ENCODE measurements at places on chromosomes 12 and 14.

- H3K27me3 ChIP-seq = no peaks in the 10 kb centered on the region
- H3K27ac ChIP-seq = no peak overlapping the region
- no peaks in the 10 kb centered on the region for H3K4me1 ChIP-seq
- DNase-seq = no peak
Observed at GRCh38 chr12:112447106-112447505, 28.4 kb downstream of the PTPN11 start.

- peaks cover 3% of the 10 kb centered on the region for H3K36me3 ChIP-seq
- H3K27me3 ChIP-seq = no peaks in the 10 kb centered on the region
- no peak overlapping the region for H3K4me3 ChIP-seq
- DNase-seq = no peak
- no peak overlapping the region for H3K27ac ChIP-seq
Observed at GRCh38 chr12:94333396-94333795, 126.3 kb downstream of the CEP83 start.

DNA sequence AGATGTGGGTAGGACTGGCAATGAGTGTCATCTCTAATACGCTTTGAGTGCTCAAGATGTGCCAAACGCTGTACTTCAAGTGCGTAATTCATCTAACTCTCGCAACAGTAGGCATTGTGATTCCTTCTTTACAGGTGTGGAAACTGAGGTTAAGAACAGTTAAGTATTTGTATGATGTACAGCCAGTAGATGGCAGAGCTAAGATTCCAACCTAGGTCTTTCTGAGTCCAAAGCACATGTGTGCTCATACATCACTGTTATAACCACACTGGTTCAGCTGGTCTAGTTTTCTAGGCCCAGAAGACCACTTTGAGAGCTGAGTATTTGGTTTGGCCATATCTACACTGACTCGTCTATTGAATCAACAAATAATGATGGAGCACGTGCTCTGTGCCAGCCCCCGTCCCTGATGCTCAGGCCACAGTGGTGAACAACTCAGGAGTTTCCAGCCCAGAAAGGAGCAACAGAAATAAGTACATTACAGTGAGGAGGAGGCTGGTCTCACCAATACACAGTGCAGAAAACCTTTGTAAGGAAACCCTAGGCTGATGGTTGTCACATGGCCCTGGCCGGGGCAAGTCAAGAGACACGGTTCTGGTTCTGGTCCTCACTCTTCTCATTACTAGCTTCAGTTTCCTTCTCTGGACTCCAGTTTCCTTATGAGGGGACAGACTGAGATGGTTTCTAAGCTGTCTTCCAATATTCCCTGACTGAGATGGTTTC is 69.3 kb upstream of the SCN8A start:
- DNase-seq = no peak
- H3K4me3 ChIP-seq = no peak overlapping the region
- H3K27me3 ChIP-seq = no peaks in the 10 kb centered on the region
- H3K4me1 ChIP-seq = no peaks in the 10 kb centered on the region

DNA sequence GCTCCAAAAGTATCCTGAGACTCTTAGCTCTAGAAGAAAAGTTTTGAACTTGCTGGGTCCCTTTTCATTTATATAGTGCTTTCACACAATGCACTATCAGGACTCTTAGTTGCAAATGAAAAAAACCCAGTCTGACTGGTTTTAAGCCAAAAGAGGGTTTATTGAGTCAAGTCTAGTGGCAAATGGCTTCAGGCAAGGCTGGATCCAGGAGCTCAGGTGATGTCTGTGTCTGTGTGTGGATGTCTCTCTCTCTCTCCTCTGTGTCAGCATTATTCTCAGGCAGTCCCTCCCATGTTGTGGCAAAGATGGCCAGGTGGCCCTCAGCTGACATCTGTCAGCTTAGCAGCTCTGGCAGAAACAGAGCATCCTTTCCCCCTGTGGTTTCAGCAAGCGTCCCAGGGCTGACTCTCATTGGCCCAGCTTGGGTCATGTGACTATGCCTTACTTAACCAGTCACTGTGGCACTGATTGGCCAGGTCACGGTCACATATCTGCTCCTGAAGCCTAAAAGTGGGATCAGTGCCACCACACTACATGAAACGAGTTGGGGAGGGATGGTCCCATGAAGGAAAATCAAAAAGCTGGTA is 6.2 kb downstream of the TMEM120B start:
- no peak overlapping the region for H3K27ac ChIP-seq
- no peaks in the 10 kb centered on the region for H3K36me3 ChIP-seq
- no peaks in the 10 kb centered on the region for H3K27me3 ChIP-seq
- no peak for DNase-seq

- peaks cover 5% of the 10 kb centered on the region for H3K4me1 ChIP-seq
- H3K4me3 ChIP-seq = no peak overlapping the region
- H3K27ac ChIP-seq = no peak overlapping the region
- no peak for DNase-seq
- H3K36me3 ChIP-seq = no peaks in the 10 kb centered on the region
- H3K27me3 ChIP-seq = peaks cover 2% of the 10 kb centered on the region
Observed at GRCh38 chr12:111249018-111249370, 119.9 kb downstream of the PHETA1 start.

GRCh38 chr14:25477316-25478098 is 427.6 kb upstream of the STXBP6 start:
- no peak for DNase-seq
- no peak overlapping the region for H3K27ac ChIP-seq
- no peaks in the 10 kb centered on the region for H3K4me1 ChIP-seq
- no peaks in the 10 kb centered on the region for H3K27me3 ChIP-seq

DNA sequence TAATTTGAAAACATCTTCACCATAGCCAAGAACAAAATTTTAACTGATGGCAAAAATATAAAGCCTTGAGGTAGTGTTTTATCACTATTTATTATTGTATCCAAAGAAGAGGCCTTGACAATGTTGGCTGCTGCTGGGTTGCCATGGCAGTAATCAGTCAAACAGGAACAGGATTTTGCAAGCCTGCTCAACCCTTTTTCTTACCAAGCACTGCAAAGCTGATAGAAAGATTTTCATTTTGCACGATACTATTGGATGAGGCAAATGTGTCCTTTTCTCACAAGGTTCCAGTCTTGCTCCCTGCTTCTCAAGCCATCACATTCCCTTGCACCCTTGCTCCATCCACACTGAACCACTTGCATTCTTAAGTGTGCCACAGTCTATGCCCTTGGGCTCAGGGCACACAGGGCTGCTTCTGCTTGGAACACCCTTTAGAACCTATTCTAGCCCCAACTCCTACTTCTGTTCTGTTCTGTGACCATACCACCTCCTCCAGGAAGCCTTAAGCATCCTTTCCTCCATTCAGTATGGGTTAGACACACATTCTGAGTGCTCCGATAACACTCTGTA is 76.5 kb upstream of the AMIGO2 start:
- peaks cover 10% of the 10 kb centered on the region for H3K4me1 ChIP-seq
- peaks cover 4% of the 10 kb centered on the region for H3K36me3 ChIP-seq
- H3K27ac ChIP-seq = no peak overlapping the region
- no peak overlapping the region for H3K4me3 ChIP-seq

DNA sequence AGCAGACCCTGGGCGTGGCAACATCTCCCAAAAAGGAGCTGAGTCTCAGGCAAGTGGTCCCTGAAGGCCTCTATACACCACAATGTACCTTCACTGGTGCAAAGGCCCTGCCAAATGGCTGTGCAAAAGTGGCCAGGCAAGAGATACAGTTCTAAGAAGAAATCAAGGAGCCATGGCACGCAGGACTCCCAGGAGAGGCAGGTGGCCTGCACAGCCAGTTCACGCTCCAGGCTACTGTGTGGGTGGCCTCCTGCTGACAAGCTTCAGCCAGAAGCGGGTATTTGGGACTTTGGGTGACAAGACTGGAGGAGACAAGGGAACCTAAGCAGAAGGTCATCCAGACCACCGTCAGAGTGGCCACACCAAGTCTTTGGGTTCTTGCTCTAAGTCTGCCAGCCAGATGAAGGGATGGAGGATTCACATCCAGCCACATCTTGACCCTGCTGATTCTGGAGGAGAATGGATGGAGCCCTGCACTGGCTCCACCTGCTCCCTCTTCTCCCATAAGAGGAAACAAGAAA is 20.5 kb upstream of the ZFP36L1 start:
- peaks cover 49% of the 10 kb centered on the region for H3K4me1 ChIP-seq
- no peaks in the 10 kb centered on the region for H3K36me3 ChIP-seq
- H3K4me3 ChIP-seq = no peak overlapping the region
- H3K27ac ChIP-seq = no peak overlapping the region
- H3K27me3 ChIP-seq = no peaks in the 10 kb centered on the region

DNA sequence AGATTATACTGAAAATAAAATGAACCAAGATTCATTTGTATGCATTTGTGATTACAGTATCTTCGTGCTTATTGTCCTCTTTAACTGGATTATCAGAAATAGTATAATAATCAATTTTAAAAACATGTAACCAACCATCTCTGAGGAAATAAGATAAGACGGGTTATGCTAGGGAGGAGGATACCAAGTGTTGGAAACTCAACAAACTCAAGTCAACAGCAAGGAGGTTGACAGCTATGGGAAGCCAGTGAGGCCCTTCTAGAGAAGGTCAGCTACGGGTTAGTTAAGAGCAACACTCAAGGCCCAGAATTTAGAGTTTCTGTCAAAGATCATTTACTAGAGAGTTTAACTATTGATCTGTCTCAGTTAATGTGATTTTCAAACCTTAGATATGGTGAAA is 137.2 kb downstream of the PDZRN4 start:
- DNase-seq = no peak
- no peaks in the 10 kb centered on the region for H3K36me3 ChIP-seq
- no peaks in the 10 kb centered on the region for H3K27me3 ChIP-seq
- no peak overlapping the region for H3K4me3 ChIP-seq
- peaks cover 16% of the 10 kb centered on the region for H3K4me1 ChIP-seq

DNA sequence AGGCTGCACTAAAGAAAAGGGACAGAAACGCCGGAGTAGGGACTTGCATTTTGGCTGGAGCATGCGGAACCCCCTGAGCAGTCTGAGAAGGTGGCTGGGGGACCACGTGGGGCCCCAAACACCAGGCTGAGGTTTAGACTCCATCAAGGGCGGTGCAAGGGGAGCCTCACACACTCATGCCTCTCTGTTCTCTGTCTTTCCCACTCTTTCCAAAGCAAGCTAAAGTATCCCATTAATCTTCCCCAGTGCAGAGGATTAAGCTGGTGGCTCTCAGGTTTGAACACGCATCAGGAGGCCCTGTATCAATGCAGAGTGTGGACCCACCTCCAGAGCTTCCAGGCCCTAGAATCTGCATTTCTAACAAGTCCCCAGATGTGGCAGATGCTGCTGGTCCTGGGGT is 13.5 kb downstream of the CCDC197 start:
- H3K4me3 ChIP-seq = no peak overlapping the region
- H3K36me3 ChIP-seq = no peaks in the 10 kb centered on the region
- H3K27ac ChIP-seq = no peak overlapping the region
- no peaks in the 10 kb centered on the region for H3K4me1 ChIP-seq
- DNase-seq = no peak
- H3K27me3 ChIP-seq = peaks cover 10% of the 10 kb centered on the region
